ENCODE measurements at places on chromosomes 4 and X.

DNA sequence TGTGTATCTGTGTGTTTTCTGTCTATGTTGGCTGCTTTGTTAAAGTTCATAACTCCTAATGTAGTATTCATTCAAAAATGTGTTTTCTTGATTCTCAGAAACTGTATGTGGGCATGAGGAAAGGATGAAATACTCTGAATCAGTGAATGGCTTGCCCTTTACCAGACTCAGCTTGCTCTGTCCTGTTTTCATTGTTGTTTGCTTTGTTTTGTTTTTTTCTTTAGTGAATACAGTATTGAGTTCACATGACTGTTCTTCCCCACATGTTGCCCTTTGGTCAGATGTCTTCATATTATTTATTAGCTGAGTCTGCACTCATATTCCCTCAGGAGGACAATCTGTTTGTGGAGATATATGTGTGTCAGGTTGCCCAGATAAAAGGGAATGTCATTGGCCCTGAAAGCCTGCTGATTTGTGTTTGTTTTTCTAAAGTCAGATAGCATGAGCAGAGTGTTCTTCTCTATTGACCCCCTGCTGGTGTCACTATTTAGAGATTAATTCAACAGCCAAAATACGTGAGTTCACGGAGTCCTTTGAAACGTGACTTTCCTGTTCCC, 1184.4 kb downstream of the RPA4 start:
- no peaks in the 10 kb centered on the region for H3K27me3 ChIP-seq
- no peak overlapping the region for H3K27ac ChIP-seq
- H3K36me3 ChIP-seq = no peaks in the 10 kb centered on the region
- no peak overlapping the region for H3K4me3 ChIP-seq

DNA sequence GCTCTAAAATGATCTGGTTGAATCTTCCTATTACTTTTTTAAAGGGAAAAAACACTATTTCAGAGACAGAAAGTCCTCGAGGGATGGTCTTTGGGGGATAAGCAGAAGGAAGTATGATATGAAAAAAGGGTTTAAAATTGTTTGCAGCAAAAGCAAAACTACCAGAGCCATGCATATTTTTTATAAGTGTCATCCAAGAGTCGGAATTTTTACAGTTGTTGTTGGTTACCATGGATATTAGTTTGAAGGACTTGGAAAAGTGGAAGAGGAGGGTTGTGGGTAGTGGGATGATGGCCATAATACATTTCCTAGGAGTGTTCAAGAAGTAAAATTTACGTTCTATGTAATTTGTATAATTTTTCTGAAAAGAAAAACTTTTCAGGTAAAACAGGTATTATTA, 134.4 kb downstream of the PCDH7 start:
- H3K27me3 ChIP-seq = no peaks in the 10 kb centered on the region
- no peaks in the 10 kb centered on the region for H3K36me3 ChIP-seq
- no peak for DNase-seq
- H3K27ac ChIP-seq = no peak overlapping the region
- no peak overlapping the region for H3K4me3 ChIP-seq

DNA sequence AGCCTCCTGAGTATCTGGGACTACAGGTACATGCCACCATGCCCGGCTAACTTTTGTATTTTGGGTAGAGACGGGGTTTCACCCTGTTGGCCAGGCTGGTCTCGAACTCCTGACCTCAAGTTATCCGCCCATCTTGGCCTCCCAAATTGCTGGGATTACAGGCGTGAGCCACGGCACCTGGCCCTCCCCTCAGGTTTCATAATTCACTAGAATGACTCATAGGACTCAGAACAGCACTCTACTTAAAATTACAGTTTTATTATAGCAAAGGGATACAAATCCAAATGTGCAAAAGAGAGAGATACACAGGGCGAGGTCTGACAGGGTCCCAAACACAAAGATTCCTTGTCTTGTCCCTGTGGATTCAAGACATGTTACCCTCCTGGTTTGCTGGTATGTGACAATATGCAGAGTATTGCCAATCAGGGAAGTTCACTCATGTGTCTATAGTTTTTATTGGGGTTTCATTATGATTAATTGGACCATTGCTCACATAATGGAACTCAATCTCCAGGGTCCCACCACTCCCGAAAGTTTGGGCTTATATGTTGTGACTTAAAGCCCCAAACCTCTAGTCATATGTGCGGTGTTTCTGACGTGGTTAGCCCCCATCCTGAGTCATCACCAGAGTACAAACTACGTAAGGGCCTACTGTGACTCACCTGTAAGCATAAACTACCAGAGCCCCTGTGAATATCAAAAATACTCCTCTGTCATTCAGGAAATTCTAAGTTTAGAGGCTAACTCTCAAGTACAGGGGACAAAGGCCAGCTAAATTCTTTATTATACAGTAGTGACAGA, 5.2 kb downstream of the YIPF6 start:
- no peak for DNase-seq
- no peak overlapping the region for H3K27ac ChIP-seq
- no peak overlapping the region for H3K4me3 ChIP-seq
- H3K4me1 ChIP-seq = peaks cover 18% of the 10 kb centered on the region
- no peaks in the 10 kb centered on the region for H3K27me3 ChIP-seq
- H3K36me3 ChIP-seq = no peaks in the 10 kb centered on the region

GRCh38 chrX:136647677-136648360, at the start of gene CD40LG:
Gene CD40LG (plus strand): TSS chrX:136648158. CDS start chrX:136648249, 91 bp downstream.
- H3K4me1 ChIP-seq = peaks cover 32% of the 10 kb centered on the region
- no peak for DNase-seq
- H3K4me3 ChIP-seq = peak within 1 kb of the TSS; percentile 71
- peaks cover 6% of the 10 kb centered on the region for H3K36me3 ChIP-seq
- no peak within 1 kb of the TSS for H3K27ac ChIP-seq
- H3K27me3 ChIP-seq = no peaks in the 10 kb centered on the region

GRCh38 chr4:81650606-81651242, 179.0 kb upstream of the RASGEF1B start:
- no peak overlapping the region for H3K4me3 ChIP-seq
- no peak for DNase-seq
- no peaks in the 10 kb centered on the region for H3K36me3 ChIP-seq
- no peak overlapping the region for H3K27ac ChIP-seq

- H3K27me3 ChIP-seq = no peaks in the 10 kb centered on the region
- H3K4me1 ChIP-seq = peaks cover 1% of the 10 kb centered on the region
- H3K4me3 ChIP-seq = no peak overlapping the region
- H3K36me3 ChIP-seq = peaks cover 66% of the 10 kb centered on the region
Observed at GRCh38 chr4:2942532-2943363, 20.5 kb downstream of the NOP14 start.

DNA sequence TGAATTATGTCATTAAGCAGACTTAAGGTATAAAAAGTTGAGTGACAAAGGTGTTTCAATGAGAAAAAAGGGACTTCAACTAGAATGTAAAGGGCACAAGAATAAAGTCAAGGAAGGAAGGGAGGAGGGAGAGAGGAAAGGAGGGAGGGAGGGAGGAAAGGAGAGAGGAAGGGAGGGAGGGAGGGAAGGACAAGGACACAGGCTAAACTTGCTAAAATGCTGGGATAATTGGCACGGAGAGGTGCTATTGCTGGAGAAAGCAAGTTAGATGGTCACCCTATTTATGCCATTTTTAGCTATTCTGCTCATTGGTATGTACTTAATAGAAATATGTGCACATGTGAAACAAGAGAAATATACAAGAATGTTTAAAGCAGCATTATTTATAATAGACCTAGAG, 44.9 kb upstream of the SPP1 start:
- H3K36me3 ChIP-seq = no peaks in the 10 kb centered on the region
- H3K27ac ChIP-seq = no peak overlapping the region

GRCh38 chrX:100404851-100405250, 5.2 kb downstream of the PCDH19 start:
- DNase-seq = no peak
- H3K27ac ChIP-seq = no peak overlapping the region
- no peak overlapping the region for H3K4me3 ChIP-seq
- H3K4me1 ChIP-seq = no peaks in the 10 kb centered on the region

- DNase-seq = no peak
- H3K27me3 ChIP-seq = no peaks in the 10 kb centered on the region
- no peaks in the 10 kb centered on the region for H3K36me3 ChIP-seq
- H3K4me3 ChIP-seq = no peak overlapping the region
Observed at GRCh38 chrX:1289535-1289934, 20.9 kb downstream of the CSF2RA start.

DNA sequence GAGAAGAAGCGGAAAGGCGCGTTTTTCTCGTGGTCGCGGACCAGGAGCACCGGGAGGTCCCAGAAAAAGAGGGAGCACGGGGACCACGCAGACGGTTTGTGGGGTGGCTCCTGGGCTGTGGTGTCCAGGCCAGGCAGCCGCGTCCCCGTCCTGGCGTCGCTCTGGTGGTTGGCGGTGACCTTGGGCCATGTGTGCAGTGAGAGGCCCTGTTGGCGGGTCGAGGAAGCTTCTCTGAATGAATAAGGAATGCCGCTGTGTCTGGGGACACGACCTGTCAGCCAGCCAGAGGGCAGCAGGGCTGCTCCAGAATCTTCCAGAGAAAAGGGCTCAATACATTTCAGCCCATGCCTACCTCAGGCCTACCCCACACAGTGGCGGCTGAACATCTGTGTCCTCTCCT, 24.3 kb upstream of the HGFAC start:
- H3K4me3 ChIP-seq = no peak overlapping the region
- H3K36me3 ChIP-seq = no peaks in the 10 kb centered on the region
- H3K27ac ChIP-seq = no peak overlapping the region
- H3K27me3 ChIP-seq = no peaks in the 10 kb centered on the region
- H3K4me1 ChIP-seq = no peaks in the 10 kb centered on the region

GRCh38 chr4:53205970-53206369, 159.9 kb downstream of the SCFD2 start:
- DNase-seq = no peak
- H3K4me3 ChIP-seq = no peak overlapping the region
- H3K27ac ChIP-seq = no peak overlapping the region
- H3K36me3 ChIP-seq = no peaks in the 10 kb centered on the region

Measured in CD8-positive, alpha-beta memory T cell (primary cell).